ENCODE measurements at places on chromosomes 3 and 15.

DNA sequence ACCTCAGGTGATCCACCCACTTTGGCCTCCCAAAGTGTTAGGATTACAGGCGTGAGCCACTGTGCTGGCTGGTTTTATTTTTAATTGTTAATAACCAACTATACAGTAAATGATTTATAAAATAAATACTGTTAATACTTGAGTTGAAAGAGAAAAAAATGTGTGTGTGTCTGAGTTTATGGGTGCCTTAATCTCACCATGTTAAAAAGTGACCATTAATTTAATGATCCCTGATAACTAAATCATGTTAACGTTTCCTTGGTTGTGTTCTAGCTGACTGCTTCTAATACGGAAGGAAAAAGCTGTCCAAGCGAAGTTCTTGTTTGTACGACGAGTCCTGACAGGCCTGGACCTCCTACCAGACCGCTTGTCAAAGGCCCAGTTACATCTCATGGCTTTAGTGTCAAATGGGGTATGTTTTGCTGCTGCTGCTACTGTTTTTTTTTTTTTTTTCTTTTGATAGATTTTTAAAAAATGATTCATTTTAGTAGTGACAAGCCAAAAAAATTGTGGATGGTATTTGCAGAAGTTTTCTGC is 113.5 kb downstream of the GHSR start:
- DNase-seq = no peak

DNA sequence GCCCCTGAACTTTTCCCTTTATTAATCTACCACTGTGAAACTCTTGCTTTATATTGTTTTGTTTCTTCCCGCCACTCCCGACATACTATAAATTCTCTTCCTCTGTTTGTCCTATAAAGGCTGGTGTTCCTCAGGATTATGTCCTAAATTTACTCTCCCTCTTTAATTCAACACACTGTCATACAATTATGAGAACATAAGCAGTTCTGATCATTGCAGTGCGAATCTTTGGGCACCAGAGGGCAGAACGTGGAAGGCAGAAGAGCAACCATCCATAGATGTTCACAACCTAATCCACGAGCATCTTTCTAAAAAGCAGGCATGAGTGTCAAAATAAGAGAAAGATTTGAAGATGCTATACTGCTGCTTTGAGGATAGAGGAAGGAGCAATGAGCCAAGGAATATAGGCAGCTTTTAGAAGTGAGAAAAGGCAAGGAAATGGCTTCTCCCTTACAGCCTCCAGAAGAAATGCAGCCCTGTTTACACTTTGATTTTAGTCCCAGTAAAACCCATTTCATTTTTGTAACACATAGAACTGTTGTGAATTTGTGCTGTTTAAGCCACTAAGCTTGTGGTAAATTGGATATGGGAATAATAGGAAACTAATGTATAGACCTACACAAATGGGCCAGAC is 179.4 kb downstream of the GBE1 start:
- DNase-seq = peak; percentile 35

GRCh38 chr15:85611361-85611760 is 183.4 kb downstream of the KLHL25 start:
- DNase-seq = no peak

DNA sequence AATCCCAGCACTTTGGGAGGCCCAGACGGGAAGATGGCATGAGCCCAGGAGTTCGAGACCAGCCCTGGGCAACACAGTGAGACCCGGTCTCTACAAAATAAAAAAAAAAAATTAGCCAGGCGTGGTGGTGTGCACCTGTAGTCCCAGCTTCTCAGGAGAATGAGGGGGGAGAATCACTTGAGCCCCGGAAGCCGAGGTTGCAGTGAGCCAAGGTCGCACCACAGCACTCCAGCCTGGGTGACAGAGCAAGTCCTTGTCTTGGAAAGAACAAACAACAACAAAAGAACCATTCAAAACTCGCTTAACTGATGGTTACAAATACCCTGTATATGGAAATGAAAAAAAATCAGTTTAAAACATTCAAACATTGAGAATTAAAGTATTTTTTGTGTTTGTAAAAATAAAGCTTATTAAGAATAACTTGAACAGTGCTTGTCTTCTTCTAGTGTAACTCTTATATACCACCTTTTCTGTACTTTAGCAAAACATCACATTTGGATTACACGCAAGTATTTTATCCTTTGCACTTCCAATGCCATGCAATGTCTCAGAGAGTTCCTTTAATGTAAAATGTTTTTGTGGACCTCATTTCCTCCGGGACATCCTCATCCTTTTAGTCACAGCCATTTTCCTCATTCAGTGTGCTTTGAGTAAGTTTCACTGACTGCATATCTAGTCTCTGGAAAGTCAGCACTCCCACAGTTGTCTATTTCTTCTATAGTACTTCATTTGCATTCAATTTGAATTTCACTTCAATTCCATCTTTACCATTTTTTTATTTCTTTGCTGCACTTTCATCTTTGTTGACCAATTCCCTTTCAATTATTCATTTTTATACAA is 113.0 kb upstream of the GOLGA8J start:
- no peak for DNase-seq

- peak; percentile 14 for DNase-seq
These were observed 24.1 kb downstream of the SLC24A5 start for GRCh38 chr15:48144889-48145288.

DNA sequence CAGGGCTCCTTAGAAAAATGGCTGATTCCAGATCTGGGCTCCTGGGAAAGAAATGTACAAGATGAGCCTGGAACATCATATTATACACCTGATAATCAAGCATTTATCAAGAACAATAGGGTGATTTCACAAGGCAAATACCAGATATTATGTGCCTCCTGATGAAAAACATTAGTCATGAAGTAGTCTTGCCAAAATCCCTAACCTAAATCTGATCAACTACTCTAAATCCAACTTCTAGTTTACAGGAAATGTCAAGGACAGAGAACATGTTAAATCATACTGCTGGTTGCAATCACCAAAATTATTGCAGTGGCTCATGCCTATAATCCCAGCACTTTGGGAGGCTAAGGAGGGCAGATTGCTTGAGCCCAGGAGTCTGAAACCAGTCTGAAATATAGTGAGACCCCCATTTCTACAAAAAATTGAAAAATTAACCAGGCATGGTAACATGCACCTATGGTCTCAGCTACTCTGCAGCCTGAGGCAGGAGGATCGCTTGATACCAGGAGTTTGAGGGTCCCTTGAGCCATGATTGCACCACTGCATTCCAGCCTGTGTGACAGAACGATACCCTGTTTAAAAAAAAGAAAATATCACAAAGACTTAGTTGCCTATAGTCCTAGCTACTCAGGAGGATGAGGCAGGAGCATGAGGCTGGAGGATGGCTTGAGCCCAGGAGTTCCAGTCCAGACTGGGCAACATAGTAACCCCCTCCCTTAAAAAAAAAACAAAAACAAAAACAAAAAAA is 34.9 kb upstream of the ATP13A3 start:
- peak; percentile 76 for DNase-seq

Data from AG10803 (cell line).